ENCODE measurements at places on chromosomes 2 and 18. TPM values are rescaled to one million over a fixed set of nuclear protein-coding genes. Genes with fewer than 3 reads are reported as not detected.
A peak's percentile ranks its signal among the peaks of the same experiment; 100 is the strongest.

The MYO5B gene
- 22.0 TPM for total RNA-seq

The MC4R gene
- total RNA-seq, result not detected

The MAL gene
- 0.32 TPM for total RNA-seq

The SEH1L gene
- total RNA-seq, result 38.5 TPM

The KCNE4 gene
- total RNA-seq, result 9.3 TPM

The UNC80 gene
- total RNA-seq, result under 0.01 TPM

The DSEL gene
- total RNA-seq, result 34.1 TPM

The CROCC2 gene
- 0.33 TPM for total RNA-seq

The ZBTB7C gene
- total RNA-seq, result 6.1 TPM

The CFC1B gene
- total RNA-seq, result not detected

The AP1S3 gene
- total RNA-seq, result 4.7 TPM

- H3K4me1 ChIP-seq, result no peaks in the 10 kb centered on the region
- H3K36me3 ChIP-seq, result no peaks in the 10 kb centered on the region
- H3K27me3 ChIP-seq, result no peaks in the 10 kb centered on the region
- H3K4me3 ChIP-seq, result no peak overlapping the region
- DNase-seq, result no peak
Measured at GRCh38 chr2:30267161-30267975, 36.0 kb downstream of the LBH start.

DNA sequence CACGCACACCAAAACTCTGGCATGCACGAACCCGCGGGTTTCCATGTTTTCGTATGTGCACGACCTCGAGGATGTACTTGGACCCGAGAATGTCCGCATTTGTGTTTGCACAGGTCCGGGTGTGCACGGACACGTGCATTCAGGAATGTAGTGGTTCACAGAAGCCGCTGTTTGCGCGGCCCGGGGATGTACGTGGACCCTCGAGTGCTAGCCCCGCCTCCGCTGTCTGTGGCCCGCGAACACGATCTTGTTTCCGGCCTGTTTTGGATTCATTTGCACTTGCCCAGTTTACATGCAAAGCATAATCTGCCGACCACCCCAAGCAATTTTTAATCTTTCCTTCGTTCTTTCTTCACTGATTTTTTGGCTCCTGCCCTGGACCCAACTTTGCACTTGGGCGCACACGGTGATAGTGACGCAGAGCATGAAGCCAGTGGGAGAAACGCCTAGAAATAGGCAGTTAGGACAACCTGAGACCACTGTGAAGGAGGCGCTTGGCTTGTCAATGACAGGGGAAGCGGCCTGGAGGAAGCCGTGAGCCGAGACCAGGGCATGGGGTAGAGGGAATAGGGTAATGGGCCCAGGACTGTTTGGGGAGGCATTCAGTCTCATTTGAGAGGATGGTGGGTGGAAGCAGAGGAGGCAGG, 45.4 kb upstream of the PTMA start:
- no peak for DNase-seq
- no peaks in the 10 kb centered on the region for H3K4me1 ChIP-seq
- H3K27me3 ChIP-seq, result no peaks in the 10 kb centered on the region
- peak overlapping the region; percentile 94 for H3K27ac ChIP-seq
- H3K36me3 ChIP-seq, result no peaks in the 10 kb centered on the region
- H3K4me3 ChIP-seq, result peak overlapping the region; percentile 61

DNA sequence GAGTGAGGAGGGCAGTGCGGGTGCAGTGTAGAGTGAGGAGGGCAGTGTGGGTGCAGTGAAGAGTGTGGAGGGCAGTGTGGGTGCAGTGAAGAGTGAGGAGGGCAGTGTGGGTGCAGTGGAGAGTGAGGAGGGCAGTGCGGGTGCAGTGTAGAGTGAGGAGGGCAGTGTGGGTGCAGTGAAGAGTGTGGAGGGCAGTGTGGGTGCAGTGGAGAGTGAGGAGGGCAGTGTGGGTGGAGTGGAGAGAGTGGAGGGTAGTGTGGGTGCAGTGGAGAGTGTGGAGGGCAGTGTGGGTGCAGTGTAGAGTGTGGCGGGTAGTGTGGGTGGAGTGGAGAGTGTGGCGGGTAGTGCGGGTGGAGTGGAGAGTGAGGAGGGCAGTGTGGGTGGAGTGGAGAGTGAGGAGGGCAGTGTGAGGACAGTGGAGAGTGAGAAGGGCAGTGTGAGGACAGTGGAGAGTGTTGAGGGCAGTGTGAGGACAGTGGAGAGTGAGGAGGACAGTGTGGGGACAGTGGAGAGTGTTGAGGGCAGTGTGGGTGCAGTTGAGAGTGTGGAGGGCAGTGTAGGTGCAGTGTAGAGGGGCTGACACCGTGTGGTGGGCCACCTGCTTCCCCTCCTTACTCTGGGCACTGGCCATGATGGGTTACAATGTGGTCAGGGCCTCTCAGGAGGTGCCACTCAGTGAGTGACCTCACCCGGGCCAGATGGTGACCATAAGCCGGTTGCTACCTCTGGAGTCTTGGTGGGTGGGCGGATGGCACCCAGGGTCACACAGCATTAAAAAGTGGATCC, 28.5 kb downstream of the INPP4A start:
- no peaks in the 10 kb centered on the region for H3K27me3 ChIP-seq
- H3K36me3 ChIP-seq, result no peaks in the 10 kb centered on the region
- H3K4me1 ChIP-seq, result no peaks in the 10 kb centered on the region

GRCh38 chr18:5456577-5457461, 87.0 kb downstream of the EPB41L3 start:
- no peak for DNase-seq
- no peak overlapping the region for H3K4me3 ChIP-seq
- no peak overlapping the region for H3K27ac ChIP-seq
- H3K36me3 ChIP-seq, result no peaks in the 10 kb centered on the region
- H3K27me3 ChIP-seq, result no peaks in the 10 kb centered on the region

GRCh38 chr2:167181134-167181533, 292.9 kb downstream of the XIRP2 start:
- no peak for DNase-seq
- no peak overlapping the region for H3K4me3 ChIP-seq
- H3K36me3 ChIP-seq, result no peaks in the 10 kb centered on the region
- no peaks in the 10 kb centered on the region for H3K27me3 ChIP-seq
- no peak overlapping the region for H3K27ac ChIP-seq

DNA sequence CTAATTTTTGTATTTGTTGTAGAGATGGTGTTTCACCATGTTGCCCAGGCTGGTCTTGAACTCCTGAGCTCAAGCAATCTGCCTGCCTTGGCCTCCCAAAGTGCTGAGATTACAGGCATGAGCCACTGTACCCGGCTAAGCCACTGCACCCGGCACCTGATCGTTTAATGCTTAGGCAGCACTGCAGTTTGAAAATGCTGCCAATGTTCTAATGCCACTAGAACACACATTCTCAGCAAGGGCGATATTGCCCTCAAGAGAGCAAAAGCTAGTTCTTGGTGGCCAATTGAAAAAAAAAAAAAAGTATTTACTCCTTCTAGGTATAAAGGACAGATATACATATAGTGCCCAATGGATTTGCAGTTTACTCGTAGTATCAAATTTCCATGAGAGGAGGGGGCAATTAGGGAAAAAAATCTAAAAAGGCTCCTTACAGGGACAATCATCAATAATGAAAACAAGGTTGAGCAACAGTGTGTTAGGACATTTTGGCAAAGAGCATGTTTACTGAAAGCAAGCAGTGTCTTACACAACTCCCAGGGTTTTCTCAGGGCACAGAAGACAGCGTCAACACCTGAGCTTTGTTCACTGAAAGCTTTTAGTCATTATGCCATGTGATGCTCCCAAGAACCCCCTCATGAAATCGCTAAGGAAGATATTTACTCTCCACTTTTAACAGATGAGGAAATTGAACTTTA, 199.9 kb upstream of the PKDCC start:
- no peaks in the 10 kb centered on the region for H3K4me1 ChIP-seq
- no peak overlapping the region for H3K4me3 ChIP-seq
- no peaks in the 10 kb centered on the region for H3K27me3 ChIP-seq
- peak overlapping the region; percentile 84 for H3K27ac ChIP-seq

GRCh38 chr2:163135256-163135655, 296.7 kb upstream of the KCNH7 start:
- H3K4me3 ChIP-seq, result no peak overlapping the region
- H3K4me1 ChIP-seq, result no peaks in the 10 kb centered on the region
- H3K27ac ChIP-seq, result no peak overlapping the region
- H3K27me3 ChIP-seq, result no peaks in the 10 kb centered on the region
- DNase-seq, result no peak

- no peak overlapping the region for H3K27ac ChIP-seq
- DNase-seq, result no peak
- H3K4me3 ChIP-seq, result no peak overlapping the region
- peaks cover 5% of the 10 kb centered on the region for H3K4me1 ChIP-seq
Measured at GRCh38 chr2:112836163-112836560, 417 bp downstream of the IL1B start.

DNA sequence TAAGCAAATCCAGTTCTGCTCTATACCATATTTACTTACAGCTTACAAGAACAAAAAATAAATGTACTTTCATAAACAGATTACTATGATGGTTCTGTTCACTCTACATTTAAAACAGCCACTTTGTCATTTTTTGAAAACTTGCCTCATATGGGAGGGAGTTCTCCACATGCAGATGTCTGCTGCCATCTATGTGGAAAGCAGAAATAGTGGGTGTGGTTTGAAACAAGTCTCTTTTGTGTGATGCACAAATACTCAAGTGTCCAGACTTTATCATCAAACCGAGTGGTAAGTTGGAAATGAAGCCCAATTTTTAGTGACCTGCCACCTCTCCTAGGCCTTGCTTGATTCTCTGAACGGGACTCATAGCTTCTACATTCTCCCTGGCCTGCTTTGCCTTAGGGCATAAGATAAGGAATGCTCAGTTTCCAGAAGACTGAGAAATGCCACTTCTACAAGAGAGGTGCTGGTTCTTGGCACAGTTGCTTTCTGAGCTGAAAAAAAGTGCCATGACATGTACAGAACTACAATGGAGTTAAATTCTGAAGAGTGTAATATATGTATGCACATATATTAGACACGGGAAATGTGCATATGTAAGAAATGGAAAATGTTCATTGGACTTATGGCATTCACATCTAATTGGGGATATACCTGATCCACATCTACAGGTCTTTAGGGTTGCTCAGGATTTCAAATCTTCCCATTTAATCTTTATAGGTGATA, 221.0 kb downstream of the SLC8A1 start:
- no peak overlapping the region for H3K27ac ChIP-seq
- no peaks in the 10 kb centered on the region for H3K27me3 ChIP-seq
- no peaks in the 10 kb centered on the region for H3K4me1 ChIP-seq
- H3K4me3 ChIP-seq, result no peak overlapping the region
- H3K36me3 ChIP-seq, result no peaks in the 10 kb centered on the region

DNA sequence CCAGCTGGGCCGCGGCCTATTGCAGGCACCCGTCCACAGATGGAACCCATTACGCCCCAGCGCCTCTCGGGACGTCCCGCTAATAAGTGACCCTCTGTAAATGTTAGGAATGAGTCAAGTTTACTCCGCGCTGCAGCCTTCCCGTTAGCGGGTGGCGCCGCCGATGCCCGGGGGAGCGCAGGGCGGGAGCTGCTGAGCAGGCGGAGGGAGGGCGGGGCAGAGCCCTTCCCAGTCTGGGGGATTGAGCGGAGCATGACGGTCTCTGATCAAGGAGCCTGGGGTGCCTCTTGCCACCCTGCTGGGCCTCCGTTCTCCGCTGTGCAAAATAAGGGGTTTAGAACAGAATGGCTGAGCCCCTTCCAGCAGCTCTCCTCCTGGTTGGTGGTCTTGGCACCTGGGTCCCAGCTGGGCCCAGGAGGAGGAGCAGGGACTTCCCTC, 10.5 kb downstream of the CROCC2 start:
- H3K27ac ChIP-seq, result peak overlapping the region; percentile 71
- H3K4me3 ChIP-seq, result no peak overlapping the region
- peaks cover 19% of the 10 kb centered on the region for H3K4me1 ChIP-seq
- peaks cover 5% of the 10 kb centered on the region for H3K27me3 ChIP-seq

DNA sequence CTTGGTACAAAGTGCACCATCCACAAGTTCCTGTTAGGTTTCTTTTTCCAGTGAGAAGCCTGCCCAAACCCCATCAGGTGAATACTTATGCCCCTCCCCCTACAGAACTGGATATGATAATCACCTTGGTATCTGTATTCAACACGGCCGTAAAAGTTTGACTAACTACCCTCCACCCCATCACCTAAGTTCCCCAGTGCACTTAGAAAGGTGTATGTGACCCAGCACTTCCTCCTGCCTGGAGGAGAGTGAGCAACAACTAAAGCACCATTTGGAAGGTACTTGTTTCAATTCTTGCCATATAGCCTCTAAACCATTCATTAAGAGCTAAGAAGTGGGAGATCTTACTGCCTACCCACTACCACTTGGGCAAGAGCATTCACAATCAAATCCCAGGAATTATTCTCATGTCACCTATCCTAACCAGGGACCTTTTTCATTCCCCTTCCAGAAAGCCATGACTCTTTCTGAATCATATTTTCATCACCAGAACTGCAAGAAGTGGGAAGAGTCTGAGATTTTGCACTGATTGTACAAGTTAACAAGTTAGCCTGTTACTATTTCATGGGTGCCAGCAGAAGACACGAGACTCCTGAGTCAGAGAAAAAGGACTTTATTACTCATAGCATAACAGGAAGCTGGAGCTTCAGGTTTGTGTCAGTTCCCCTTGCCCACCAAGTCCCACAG, 53.5 kb upstream of the NDUFV2 start:
- no peak for DNase-seq
- H3K27ac ChIP-seq, result no peak overlapping the region
- no peaks in the 10 kb centered on the region for H3K4me1 ChIP-seq
- no peaks in the 10 kb centered on the region for H3K27me3 ChIP-seq

GRCh38 chr2:232386490-232386739, 7.9 kb downstream of the ALPP start:
- H3K27ac ChIP-seq, result no peak overlapping the region
- H3K27me3 ChIP-seq, result peaks cover 4% of the 10 kb centered on the region
- H3K4me3 ChIP-seq, result peak overlapping the region; percentile 41
- H3K36me3 ChIP-seq, result no peaks in the 10 kb centered on the region
- H3K4me1 ChIP-seq, result no peaks in the 10 kb centered on the region
- no peak for DNase-seq

GRCh38 chr2:24907116-24907515, 12.9 kb downstream of the ADCY3 start:
- no peaks in the 10 kb centered on the region for H3K4me1 ChIP-seq
- H3K27me3 ChIP-seq, result no peaks in the 10 kb centered on the region
- H3K27ac ChIP-seq, result no peak overlapping the region
- no peak overlapping the region for H3K4me3 ChIP-seq

- DNase-seq, result no peak
- H3K4me1 ChIP-seq, result no peaks in the 10 kb centered on the region
- H3K36me3 ChIP-seq, result no peaks in the 10 kb centered on the region
- no peak overlapping the region for H3K27ac ChIP-seq
- H3K27me3 ChIP-seq, result no peaks in the 10 kb centered on the region
Measured at GRCh38 chr2:140122001-140122400, 1341.8 kb upstream of the NXPH2 start.

DNA sequence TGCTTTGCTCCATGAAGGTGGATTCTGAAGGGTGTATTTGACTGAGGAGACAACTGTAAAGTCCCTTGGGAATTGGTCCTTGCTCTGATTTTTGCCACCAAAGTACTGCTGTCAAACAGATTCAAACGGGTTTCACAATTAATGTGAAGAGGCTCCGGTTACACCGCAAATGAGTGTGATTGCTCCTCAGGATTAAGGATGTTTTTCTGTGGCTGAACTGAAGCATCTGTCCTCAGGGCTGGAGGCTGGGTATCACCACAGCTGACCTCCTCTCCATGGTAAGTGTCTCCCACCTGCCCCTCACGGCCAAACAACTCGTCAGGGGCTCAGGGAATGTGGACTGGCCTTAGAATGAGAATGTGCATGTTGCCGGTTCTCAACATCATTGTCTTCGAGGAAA, 130.4 kb upstream of the NDUFV2 start:
- no peak overlapping the region for H3K27ac ChIP-seq
- H3K4me3 ChIP-seq, result no peak overlapping the region
- no peaks in the 10 kb centered on the region for H3K27me3 ChIP-seq
- H3K4me1 ChIP-seq, result no peaks in the 10 kb centered on the region
